Inflammatory macrophage treated with lipopolysaccharide for 4 hours (primary cell): ENCODE measurements at places on chromosomes 7 and 10.

GRCh38 chr7:116353647-116354046, 143.3 kb downstream of the TES start:
- DNase-seq, result no peak

GRCh38 chr7:126426652-126427051, 826.1 kb downstream of the GRM8 start:
- DNase-seq, result no peak

DNA sequence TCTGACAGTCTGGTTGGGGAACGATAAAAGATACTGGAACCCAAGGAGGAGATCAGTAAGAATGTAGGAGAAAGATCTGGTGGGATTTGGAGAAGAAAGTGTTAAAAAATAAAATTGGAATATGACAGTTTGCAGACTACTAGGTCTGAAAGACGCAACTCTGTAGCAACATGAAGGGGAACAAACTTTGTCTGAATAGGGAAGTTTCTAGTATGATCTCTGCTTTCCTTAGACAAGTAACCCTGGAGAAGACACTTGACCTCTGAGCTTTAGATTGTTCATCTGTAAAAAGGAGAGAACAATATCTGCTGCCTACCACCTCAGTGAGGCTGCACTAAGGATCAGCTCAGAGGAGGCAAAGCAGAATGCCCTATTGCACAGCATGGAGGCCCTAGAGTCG, 3.0 kb upstream of the PRSS1 start:
- DNase-seq, result peak; percentile 46

DNA sequence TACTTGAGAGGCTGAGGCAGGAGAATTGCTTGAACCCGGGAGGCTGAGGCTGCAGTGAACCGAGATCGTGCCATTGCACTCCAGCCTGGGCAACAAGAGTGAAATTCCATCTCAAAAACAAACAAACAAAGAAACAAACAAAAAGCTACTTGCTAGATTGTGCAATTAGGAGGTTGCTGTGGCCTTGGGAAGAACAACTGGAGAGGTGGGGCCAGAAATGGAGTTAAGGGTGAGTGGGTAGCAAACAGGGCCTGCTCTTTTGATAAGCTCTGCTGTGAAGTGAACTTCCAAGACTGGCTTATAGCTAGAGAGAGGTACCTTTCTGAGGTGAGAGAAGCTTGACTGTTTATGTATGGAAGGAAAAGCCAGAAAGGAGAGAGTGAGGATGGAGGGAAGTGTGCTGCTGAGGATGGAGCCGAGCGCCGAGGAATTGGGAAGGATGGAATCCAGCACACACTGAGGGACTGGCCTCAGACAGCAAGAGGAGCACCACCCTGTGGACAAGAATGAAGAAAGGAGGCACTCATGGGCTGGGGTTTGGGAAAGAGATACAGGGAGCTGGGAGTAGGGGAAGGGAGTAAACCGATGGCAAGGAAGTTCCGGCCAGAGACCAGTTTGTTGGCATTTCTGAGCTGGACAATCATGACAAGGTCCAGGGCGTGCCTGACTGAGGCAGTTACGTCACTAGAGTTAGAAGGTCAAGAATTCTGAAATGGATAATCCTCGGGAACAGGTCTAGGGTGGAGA, 7.0 kb upstream of the RPEL1 start:
- DNase-seq, result peak; percentile 23

DNA sequence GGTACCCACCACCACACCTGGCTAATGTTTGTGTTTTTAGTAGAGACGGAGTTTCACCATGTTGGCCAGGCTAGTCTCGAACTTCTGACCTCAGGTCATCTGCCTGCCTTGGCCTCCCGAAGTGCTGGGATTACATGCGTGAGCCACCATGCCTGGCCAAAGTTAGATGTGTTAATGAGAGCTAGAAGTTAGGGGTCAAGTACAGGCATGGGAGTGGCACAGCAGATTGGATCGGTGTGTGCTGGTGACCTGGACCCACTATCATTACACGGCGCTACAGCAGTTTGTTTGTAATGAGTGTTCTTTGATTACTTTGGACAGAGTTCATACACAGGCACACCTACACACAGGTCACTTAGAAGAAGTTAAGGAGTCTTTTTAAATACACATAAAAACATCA, 36.7 kb downstream of the DNAJB6 start:
- DNase-seq, result no peak

DNA sequence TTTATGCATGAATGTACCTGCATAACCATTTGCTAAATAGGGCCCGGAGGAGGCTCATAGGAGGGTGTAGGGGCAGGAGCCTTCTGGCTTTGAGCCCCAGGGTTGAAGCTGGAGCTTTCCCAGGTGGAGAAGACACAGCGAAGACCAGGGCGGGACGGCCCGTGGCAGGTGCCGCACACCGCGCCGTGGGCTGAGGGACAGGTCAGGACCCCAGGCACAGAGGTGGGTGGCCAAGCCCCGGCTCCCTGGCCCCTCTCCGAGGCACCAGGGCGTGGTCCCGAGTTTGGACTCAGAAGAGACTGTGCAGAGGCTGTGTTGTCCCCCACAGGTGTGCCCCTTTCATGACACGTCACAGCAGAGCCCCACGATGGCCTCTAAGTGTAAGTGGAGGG, 56.5 kb downstream of the PWWP2B start:
- no peak for DNase-seq
